ENCODE measurements at places on chromosomes 1 and 21. TPM values are rescaled to one million over a fixed set of nuclear protein-coding genes. Genes with fewer than 3 reads are reported as not detected.

DNA sequence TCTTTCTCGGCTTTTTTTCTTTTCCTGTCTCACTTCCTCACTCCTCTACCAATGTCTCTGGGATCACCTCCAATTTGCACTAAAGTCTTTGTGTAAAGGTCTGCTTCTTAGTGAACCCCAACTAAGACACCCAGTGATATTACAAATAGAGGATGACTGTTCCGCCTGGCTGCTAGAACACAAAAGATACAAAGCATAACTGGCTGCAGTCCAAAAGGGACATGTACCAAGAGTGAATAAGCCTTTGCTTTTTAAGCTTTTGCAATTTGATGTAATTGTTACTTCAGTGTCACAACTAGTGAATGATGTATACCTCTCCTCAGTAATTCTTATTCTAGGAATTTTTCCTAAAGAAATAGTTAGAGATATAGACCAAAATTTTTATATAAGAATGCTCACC, 82.8 kb upstream of the BEND5 start:
- H3K4me3 ChIP-seq, result no peak overlapping the region
- H3K27ac ChIP-seq, result no peak overlapping the region
- no peaks in the 10 kb centered on the region for H3K36me3 ChIP-seq
- no peak for DNase-seq

GRCh38 chr1:206658264-206658980, 23.1 kb downstream of the DYRK3 start:
- DNase-seq, result peak; percentile 88
- H3K27me3 ChIP-seq, result peaks cover 7% of the 10 kb centered on the region
- peak overlapping the region; percentile 46 for H3K4me3 ChIP-seq
- H3K4me1 ChIP-seq, result peaks cover 23% of the 10 kb centered on the region
- H3K36me3 ChIP-seq, result peaks cover 3% of the 10 kb centered on the region

GRCh38 chr21:35257413-35257812, 208.3 kb upstream of the RUNX1 start:
- H3K36me3 ChIP-seq, result no peaks in the 10 kb centered on the region
- DNase-seq, result no peak
- no peak overlapping the region for H3K27ac ChIP-seq
- no peak overlapping the region for H3K4me3 ChIP-seq

GRCh38 chr1:11528611-11529261, 49.8 kb downstream of the DISP3 start:
- H3K27ac ChIP-seq, result no peak overlapping the region
- DNase-seq, result no peak
- no peaks in the 10 kb centered on the region for H3K4me1 ChIP-seq
- H3K36me3 ChIP-seq, result no peaks in the 10 kb centered on the region
- H3K4me3 ChIP-seq, result no peak overlapping the region

- H3K27me3 ChIP-seq, result peaks cover 26% of the 10 kb centered on the region
- no peak overlapping the region for H3K27ac ChIP-seq
- no peaks in the 10 kb centered on the region for H3K4me1 ChIP-seq
- H3K4me3 ChIP-seq, result no peak overlapping the region
- DNase-seq, result no peak
These were observed 4.4 kb downstream of the PIGR start for GRCh38 chr1:206941766-206942418.

DNA sequence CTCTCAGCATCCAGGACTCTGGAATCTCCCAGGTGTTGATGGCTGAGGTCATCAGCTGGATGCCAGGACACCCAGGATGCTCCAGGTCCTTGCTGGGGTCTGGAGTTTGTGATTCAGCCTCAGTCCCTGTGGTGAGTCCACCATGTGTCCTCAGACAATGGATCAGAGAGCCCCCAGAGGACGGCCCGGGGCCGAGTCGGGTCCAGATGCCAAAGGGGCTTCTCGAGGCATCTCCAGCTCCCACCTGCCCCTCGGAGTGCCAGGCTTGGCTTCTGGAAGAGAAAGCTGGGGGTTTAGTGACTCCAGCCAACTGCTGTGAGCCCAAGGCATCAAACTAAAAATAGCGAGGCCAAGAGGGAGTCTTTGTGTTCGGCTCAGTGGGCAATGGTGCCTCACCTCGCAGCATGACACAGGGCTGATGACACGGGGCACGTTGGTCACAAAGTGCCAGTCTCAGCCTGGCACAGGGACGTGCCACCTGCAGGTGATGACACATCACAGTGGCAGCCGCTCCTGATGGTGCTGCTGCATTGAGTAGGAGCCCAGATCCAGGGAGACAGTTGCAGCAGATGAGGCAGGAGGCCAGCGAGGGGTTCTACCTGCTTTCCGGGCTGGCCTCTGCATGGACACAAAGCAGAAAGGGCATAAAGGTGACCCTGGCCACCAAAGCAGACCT, 10.6 kb downstream of the PDE9A start:
- no peaks in the 10 kb centered on the region for H3K27me3 ChIP-seq
- no peaks in the 10 kb centered on the region for H3K36me3 ChIP-seq
- peaks cover 6% of the 10 kb centered on the region for H3K4me1 ChIP-seq
- DNase-seq, result no peak
- no peak overlapping the region for H3K27ac ChIP-seq

DNA sequence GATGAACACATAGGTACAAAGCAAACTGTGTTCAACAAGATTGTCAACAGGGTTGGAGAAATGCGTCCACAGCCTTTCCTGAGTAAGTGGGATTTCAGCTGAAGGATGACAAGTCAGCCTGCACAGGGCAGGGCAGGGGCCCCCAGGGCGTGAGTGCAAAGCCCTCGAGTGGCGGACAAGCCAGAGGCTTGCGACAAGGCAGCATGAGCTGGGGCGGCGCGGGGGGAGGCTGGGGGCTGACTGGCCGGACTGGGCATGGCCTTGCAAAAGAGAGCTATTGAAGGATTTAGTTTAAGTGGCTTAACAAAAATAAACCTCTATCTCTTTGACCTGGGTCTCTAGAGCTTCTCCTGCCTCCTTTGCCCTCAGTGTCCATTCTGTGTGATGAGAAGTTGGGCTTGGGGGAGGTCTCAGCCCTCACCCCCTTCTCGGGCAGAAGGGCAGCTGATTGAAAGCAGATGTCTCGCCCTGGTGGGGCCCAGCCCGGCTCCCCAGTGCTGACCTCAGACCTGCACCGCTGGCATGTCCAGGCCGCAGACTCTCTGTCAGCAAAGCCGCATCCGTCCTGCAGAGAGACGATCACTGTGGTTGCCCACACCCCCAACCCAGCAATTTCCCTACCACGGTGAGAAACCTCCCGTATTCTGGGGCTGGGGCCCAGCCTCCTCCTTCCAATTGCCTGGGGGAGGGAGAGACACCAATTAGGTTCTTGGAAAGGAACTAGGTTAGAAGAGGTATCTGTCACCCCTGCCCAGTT, 24.3 kb upstream of the EPS8L3 start:
- H3K27ac ChIP-seq, result peak overlapping the region; percentile 62
- no peak for DNase-seq
- peaks cover 48% of the 10 kb centered on the region for H3K4me1 ChIP-seq
- H3K36me3 ChIP-seq, result no peaks in the 10 kb centered on the region

- H3K27ac ChIP-seq, result no peak overlapping the region
- H3K36me3 ChIP-seq, result no peaks in the 10 kb centered on the region
- no peak overlapping the region for H3K4me3 ChIP-seq
- no peaks in the 10 kb centered on the region for H3K27me3 ChIP-seq
- no peak for DNase-seq
- H3K4me1 ChIP-seq, result no peaks in the 10 kb centered on the region
These were observed 199.1 kb downstream of the RYR2 start for GRCh38 chr1:237241038-237241437.

- H3K4me3 ChIP-seq, result no peak overlapping the region
- no peak overlapping the region for H3K27ac ChIP-seq
- no peak for DNase-seq
- H3K27me3 ChIP-seq, result peaks cover 40% of the 10 kb centered on the region
These were observed 28.4 kb downstream of the DMBX1 start for GRCh38 chr1:46517932-46518498.

- H3K27me3 ChIP-seq, result no peaks in the 10 kb centered on the region
- H3K4me3 ChIP-seq, result peak overlapping the region; percentile 77
- DNase-seq, result peak; percentile 86
These were observed 13.8 kb downstream of the SLC35E2B start for GRCh38 chr1:1678581-1679380.

- no peaks in the 10 kb centered on the region for H3K4me1 ChIP-seq
- H3K27ac ChIP-seq, result no peak overlapping the region
- no peak for DNase-seq
- no peak overlapping the region for H3K4me3 ChIP-seq
These were observed 3.1 kb downstream of the CCDC190 start for GRCh38 chr1:162857850-162858249.

DNA sequence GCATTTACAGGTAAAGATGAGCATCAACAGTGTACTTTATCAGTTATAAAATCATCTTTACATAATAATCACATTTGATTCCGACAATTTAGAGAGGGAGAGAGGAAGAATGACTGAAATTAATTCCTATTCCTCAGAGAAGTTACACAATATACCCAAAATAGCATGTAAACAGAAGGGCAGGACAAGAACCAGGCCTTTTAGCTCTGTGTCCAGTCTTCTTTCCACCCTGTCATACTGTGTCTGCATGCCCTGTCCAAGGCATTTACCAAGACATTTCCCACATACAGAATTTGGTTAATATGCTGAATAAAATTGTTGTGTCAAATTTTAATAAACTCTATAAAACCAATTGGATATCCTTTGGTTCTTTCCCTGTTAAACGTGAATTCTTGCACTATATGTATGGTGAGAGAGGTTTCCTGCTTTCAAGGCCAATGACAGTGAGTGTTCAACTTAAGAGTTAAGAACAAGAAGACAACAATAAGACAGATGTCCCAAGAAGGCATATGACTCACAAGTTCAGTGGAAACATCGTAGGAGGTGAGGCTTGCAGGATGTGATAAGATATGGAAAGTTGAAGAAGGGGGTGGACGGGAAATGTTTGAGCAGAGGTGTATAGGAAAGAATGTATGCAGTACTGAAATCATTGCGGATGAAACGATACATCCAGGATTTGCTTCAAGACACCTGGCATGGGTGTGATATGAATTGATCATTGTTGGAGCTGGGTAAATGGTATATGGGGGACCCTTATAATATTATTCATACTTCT, 20.8 kb downstream of the LRRC8B start:
- peaks cover 59% of the 10 kb centered on the region for H3K36me3 ChIP-seq
- peak overlapping the region; percentile 92 for H3K27ac ChIP-seq
- H3K4me1 ChIP-seq, result peaks cover 72% of the 10 kb centered on the region
- peak; percentile 85 for DNase-seq

GRCh38 chr1:212624976-212625501, 16.5 kb downstream of the ATF3 start:
- no peak for DNase-seq
- peaks cover 11% of the 10 kb centered on the region for H3K4me1 ChIP-seq
- peaks cover 14% of the 10 kb centered on the region for H3K36me3 ChIP-seq
- peaks cover 10% of the 10 kb centered on the region for H3K27me3 ChIP-seq
- H3K4me3 ChIP-seq, result no peak overlapping the region

DNA sequence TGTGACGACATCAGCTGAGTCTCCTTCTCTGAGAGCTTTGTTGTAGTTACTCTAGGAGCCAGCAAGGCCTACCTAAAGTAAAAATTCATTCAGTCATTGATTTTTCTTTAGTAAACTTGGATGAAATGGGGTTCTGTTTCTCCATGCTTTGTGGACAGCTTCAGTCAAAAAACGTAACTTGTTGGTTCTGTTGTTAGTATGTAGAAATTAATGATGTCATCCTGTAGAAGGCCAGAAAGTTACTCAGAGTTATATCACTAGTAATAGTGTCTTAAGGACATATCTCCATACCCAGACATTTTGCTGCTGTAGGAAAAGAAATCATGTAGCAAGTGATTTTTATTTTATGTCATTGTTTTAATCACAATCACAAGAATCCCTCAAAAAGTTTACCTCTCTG, 43.0 kb downstream of the KDM1A start:
- no peak overlapping the region for H3K4me3 ChIP-seq
- DNase-seq, result no peak
- peaks cover 2% of the 10 kb centered on the region for H3K4me1 ChIP-seq
- H3K27ac ChIP-seq, result no peak overlapping the region
- H3K27me3 ChIP-seq, result no peaks in the 10 kb centered on the region

GRCh38 chr21:16185766-16186165, 456.0 kb downstream of the USP25 start:
- no peaks in the 10 kb centered on the region for H3K4me1 ChIP-seq
- H3K27ac ChIP-seq, result no peak overlapping the region
- H3K27me3 ChIP-seq, result no peaks in the 10 kb centered on the region
- no peak for DNase-seq

DNA sequence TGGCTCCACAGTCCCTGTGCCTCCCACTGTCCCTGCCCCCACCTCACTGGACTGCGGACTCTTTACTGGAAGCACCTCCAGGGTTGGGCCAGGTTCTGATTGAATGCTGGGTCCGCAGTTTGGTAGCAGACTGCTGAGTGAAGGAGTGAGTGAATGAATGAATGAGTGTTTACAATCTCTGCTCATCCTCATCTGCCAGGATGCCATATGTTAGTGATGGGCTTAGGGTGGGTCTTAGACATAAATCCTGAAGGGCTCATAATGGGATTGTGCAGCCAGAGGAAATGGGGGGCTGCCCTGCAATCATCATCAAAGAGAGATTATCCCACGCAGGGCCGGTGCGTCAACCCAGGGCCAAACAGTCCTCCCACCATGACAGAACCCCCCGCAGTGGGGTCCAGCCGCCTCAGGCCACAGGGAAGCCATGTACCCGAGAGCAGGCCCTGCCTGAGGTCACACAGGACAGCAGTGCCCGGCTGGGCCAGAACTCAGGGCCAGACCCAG, 26.1 kb downstream of the SLC1A7 start:
- no peaks in the 10 kb centered on the region for H3K36me3 ChIP-seq
- peaks cover 2% of the 10 kb centered on the region for H3K4me1 ChIP-seq
- H3K27me3 ChIP-seq, result no peaks in the 10 kb centered on the region
- H3K27ac ChIP-seq, result no peak overlapping the region

GRCh38 chr21:44329086-44329889, 9.9 kb downstream of the CFAP410 start:
- H3K27ac ChIP-seq, result no peak overlapping the region
- H3K36me3 ChIP-seq, result peaks cover 11% of the 10 kb centered on the region
- no peak for DNase-seq
- no peaks in the 10 kb centered on the region for H3K4me1 ChIP-seq
- H3K27me3 ChIP-seq, result no peaks in the 10 kb centered on the region

GRCh38 chr1:119114786-119115185, 25.7 kb downstream of the WARS2 start:
- no peak overlapping the region for H3K4me3 ChIP-seq
- H3K4me1 ChIP-seq, result peaks cover under 1% of the 10 kb centered on the region
- no peaks in the 10 kb centered on the region for H3K36me3 ChIP-seq
- no peak for DNase-seq
- H3K27me3 ChIP-seq, result no peaks in the 10 kb centered on the region

- H3K27ac ChIP-seq, result no peak overlapping the region
- no peaks in the 10 kb centered on the region for H3K4me1 ChIP-seq
- no peaks in the 10 kb centered on the region for H3K27me3 ChIP-seq
- H3K36me3 ChIP-seq, result no peaks in the 10 kb centered on the region
- H3K4me3 ChIP-seq, result no peak overlapping the region
- no peak for DNase-seq
These were observed 51.3 kb upstream of the CXADR start for GRCh38 chr21:17461582-17461981.

FAM167B gene
- 0.57 TPM for total RNA-seq

RHD gene
- not detected for total RNA-seq

TGFB2 gene
- total RNA-seq, result not detected

CFHR5 gene
- total RNA-seq, result not detected

DCDC2B gene
- not detected for total RNA-seq

SDHB gene
- total RNA-seq, result 140 TPM

HRNR gene
- not detected for total RNA-seq

AQP10 gene
- not detected for total RNA-seq

MATN1 gene
- total RNA-seq, result 0.50 TPM

RGS16 gene
- total RNA-seq, result 94.3 TPM

SYT14 gene
- not detected for total RNA-seq

LEFTY1 gene
- not detected for total RNA-seq

ANKRD35 gene
- total RNA-seq, result 0.40 TPM
